Tibial artery (tissue), 4 donors: ENCODE measurements at places on chromosomes 1 and 21.

DNA sequence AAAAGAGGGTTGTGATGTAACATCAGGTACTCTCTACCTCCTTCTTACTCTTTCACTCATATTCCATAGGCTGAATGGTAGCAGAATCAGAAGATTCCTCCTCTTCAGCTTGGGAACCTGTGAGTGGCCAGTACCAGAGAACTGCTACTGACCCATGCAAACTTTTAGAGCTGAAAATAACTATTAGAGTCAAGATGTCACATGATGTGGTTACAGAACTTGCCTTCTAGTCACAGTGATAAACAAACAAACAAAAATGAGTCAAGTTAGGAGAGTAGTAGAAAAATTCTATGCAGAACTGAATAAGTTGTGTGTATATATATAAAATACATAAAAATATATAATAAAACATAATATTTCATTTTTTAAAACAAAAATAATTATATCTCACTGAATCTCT, 47.6 kb upstream of the RGS1 start:
- DNase-seq: no peak

DNA sequence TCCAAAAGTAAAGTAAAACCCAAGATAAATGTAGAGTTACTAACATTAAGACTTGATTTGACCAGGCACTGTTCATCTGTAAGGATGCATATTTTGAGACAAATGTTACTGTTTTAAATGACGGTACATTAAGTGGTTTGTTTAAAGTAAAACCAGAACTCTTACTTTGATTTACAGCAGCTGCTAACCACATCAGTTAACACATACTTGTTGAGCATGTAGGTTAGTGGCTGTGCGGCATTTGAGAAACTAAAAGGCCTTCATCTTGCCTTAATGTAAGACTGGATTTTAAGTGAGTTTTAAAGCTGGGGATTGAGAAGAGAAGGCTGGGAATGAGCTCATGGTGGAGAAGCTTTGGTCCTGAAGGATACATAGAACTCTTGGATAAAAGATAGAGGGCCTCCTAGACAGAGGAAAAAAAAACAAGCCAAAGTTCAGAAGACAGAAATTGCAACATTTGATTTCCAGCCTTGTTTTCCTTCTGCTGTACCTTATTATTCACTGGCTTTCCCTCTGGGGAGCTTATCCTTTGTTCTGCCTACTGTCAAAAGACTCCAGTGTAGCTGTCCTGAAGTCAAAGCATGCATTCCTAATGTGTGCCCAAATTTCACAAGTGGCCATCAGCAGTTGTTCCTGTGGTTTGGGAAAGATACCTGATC, 66.6 kb downstream of the MTR start:
- no peak for DNase-seq

DNA sequence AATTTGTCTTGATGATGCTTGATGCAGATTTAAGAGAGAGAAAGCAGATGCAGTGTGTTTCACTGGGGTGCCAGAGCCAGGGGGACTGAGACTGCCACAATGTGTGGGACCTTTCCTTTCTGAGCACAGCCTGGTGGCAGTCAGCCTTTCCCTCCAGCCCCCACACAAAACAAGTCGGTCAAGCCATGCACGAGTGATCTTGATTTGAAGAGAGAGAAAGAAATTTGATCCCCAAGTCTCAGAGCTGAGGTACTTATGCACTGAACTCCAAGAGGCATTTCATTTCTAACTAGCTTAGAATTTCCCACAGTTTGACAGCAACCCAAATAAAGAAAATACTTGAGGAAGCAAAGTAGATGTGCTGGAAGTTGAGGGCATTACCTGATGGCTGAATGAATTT, 193.8 kb downstream of the ST6GALNAC3 start:
- DNase-seq: no peak

DNA sequence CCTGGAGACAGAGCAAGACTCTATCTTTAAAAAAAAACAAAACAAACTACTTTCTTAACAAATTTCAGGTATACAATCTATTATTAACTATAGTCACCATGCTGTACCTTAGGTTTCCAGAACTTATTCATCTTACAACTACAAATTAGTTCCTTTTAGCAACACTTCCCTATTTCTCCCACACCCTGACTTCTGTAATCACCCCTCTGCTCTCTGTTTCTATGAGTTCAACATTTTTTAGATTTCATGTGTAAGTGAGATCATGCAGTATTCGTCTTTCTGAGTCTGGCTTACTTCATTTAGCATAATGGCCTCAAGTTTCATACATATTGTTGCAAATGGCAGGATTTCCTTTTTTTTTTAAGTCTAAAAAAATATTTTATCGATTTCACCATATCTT, 77.9 kb upstream of the LPGAT1 start:
- DNase-seq: no peak

DNA sequence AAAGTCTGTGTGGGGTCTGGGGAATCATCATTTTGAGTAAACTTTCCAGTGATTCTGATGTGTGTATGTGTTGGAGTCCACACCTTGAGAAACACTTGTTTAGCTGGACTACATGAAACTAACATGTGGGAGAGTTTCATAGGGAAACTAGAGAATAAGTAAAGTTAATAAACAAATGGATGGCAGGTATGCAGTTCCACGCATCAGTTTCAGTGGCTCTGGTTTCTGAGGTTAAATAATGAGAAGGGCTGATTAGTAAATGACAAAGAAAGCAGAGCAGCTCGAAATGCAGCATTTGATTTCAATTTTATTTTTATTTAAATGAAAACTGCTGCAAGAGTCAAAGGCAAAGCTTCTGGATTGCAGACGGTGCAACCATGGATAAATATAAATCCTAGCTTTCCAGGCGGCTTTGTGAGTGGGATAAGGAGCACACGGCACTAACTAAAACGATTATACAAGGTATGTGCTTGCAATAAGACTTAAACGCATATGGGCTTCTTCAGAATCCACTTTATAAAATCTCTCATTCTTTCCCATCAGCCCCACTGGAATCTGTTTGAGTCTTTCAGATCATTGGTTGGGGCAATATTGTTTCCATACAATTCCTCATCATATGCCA, 310.7 kb downstream of the PLPP3 start:
- no peak for DNase-seq

DNA sequence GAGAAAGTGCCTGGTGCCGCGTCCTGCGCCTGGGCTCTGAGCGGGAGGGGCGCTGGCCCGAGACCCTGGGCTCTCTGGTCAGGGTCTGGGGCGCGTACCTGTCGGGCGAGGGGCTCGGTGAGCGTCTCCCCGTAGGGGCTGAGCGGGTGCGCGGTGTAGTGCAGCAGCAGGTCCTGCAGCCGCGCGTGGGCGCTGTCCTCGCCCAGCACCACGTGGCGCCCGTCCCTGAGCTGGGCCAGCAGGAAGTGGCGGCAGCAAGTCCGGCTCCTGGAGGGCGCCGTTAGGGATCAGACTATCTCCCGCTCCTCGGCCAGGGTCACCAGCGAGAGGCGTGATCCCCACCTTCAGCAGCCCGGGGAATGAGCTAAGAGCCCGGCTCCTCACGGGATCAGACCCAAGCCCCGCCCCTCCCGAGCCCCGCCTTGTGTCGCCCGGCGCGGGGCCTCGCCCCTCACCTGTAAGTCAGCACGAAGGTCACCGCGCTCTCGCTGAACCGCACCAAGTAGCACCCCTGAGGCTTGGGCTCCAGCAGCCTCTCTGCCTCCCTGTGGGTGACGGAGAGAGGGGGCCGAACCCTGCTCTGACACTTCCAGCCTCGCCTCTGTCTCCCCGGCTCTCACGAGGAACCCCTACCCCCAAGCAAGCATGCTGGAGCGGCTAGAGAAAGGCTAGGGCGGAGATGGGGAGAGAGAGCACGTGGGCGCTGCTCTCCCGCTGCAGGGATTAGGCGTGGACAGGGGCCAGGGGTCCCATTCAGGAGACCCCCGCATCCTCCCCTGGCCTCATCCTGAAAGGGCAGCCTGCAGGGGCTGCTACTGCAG, 2.7 kb downstream of the SH2D2A start:
- peak; percentile 77 for DNase-seq

DNA sequence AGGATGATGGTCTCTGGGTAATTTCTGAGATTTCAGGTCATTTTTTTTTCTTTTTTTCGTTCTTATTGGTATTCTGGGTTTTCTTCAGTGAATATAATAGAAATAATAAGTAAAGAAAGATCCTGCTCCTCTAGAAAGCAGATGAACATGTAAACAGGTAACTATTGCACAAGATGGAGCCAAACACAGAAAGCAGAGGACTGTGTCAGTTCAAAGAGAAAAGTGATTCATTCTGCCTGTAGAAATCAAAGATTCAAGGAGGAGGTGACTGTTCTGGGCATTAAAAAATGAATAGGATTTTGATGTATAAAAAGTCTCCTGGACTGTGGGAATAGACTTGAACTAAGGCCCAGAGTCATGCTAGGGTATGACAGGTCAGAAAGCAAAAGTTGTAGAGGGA, 41.9 kb upstream of the POU2F1 start:
- DNase-seq: no peak

GRCh38 chr1:172951730-172952365, 98.9 kb downstream of the TNFSF18 start:
- DNase-seq: no peak

GRCh38 chr1:93384656-93385055, 38.9 kb downstream of the DR1 start:
- no peak for DNase-seq

- DNase-seq: no peak
These were observed 25.6 kb downstream of the FCRL2 start for GRCh38 chr1:157751283-157751682.

DNA sequence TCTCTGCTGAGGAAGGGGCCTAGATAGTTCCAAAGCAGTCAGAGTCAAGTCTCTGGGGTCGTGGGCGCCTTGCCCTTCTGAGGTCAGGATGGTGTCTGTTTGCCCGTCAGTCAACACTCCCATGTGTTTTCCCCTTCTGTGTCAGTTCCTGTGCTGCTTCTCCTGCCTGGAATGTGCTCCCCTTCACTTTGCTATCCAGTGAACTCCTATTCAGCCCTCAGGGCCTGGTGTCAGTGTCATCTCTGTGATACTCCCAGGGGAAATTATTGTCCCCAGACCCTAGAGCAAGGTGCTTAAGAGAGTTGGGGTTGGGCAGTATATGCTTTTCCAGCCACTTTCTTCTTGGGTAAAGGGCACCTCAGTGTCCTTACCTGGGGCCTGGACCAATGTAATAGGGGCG, 45.8 kb upstream of the SYNC start:
- no peak for DNase-seq

- no peak for DNase-seq
These were observed 22.8 kb upstream of the LYPLAL1 start for GRCh38 chr1:219150913-219151312.

DNA sequence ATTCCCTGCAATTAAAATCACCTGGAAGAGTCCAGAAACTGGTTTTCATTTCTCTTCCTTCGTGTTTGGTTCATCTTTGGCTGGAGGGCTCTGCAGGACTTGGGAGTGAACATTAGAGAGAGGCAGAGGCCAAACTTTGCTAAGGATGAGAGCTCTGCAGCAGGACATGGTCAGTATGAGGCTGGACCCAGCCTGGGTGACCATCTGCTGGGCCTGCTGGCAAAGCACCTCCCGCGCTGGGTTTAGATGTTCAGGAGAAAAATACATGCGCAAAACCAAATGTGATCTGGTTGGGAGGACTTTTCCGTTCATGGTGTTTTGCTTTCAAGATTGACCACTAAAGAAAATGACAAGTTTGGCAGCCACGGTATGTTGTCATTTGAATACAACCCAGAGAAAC, 15.9 kb downstream of the KAZN start:
- no peak for DNase-seq

DNA sequence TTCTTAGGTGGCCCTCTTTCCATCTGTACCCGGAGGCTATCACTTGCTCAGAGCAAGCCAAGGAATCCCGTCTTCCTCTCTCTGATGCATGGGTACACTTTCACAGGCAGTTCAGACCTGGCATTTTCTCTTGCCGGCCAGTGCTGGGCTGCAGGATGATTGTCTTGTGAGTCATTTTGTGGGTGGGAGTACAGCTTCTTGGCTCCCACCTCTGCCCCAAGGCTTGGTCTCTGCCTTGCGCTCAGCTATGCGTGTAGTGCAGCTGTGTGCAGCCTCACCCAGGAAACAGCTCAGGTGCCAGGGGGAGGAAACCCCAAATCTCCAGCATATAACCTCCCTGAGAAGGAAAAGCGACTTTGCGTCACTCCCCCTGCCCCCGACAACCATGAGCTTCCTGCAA, 3.9 kb upstream of the AJAP1 start:
- DNase-seq: no peak

DNA sequence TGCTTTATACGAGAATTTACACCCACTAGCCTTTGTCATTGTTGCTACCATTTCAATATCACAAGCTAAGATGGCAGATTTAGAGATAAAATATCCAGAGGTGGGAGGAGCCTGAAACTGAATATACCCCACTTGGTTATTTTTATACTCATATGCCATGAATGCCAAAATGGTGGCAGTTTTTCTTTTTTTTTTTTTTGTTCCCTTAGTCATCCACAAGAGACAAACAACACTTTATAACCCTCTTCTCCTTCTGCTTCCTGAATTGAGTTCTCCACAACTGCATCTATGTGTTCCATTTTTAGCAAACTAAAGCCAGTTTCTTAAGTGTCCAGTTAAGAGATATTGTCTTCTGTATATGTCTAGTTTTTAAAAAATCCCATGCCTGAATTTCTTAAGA, 558.4 kb downstream of the LMO4 start:
- no peak for DNase-seq

DNA sequence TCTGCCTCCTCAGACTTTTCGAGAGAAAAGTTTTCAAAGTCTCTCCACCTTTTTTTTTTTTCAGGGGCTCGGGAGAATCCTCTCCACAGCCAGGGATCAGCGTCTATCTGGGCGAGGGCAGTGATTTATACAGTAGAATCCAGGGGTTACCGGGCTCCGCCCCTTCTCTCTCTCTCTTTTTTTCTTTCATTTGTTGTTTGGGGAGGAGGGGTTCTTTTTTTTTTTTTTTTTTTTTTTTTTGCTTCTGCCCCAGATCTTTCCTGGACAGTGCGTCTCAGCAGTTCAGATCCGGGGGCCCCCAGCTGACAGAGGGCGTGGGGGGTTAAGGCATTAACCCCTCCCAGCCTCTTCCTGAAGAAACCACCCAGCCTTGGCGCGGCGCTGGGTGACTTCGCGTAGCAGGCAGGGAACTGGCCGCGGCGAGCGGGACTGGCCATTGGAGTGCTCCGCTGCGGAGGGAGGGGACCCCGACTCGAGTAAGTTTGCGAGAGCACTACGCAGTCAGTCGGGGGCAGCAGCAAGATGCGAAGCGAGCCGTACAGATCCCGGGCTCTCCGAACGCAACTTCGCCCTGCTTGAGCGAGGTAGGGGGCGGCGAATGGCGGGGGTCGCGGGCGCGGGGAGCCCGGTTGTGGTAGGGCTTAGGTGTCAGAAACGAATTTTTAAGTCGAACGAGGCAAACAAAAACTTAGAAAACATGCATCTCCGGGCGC, at the start of gene S1PR1:
TSS of gene S1PR1 (plus strand) at position 504 of the 713 bp plus-strand sequence. CDS start 1,966 bp downstream, outside the sequence.
- DNase-seq: peak; percentile 75

DNA sequence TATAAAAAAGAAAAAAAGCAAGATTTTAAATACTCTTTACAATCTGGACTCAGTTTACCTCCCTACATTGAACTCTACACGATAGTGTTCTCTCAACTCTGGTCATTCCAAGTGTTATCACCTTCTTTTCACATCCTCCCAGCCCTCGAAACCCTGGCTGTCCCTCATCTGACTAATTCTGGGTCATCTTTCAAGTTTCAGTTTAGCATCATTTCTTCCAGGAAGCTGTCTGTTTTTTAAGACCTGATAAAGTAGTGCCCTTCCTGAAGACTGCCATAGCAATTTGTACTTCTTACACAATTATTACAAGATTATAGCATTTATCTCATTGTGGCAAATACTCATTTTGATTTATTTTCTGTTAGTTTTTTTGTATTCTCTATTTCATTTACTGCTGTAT, 1.2 kb downstream of the ALG14 start:
- no peak for DNase-seq
